Natural killer cell (primary cell): ENCODE measurements at places on chromosomes 6 and 20.

- no peak overlapping the region for H3K27ac ChIP-seq
- no peaks in the 10 kb centered on the region for H3K4me1 ChIP-seq
- no peaks in the 10 kb centered on the region for H3K36me3 ChIP-seq
- H3K4me3 ChIP-seq: no peak overlapping the region
Observed at GRCh38 chr6:92181347-92181746, 1238.0 kb downstream of the EPHA7 start.

- H3K27me3 ChIP-seq: no peaks in the 10 kb centered on the region
- H3K36me3 ChIP-seq: no peaks in the 10 kb centered on the region
- no peak overlapping the region for H3K4me3 ChIP-seq
- DNase-seq: no peak
- no peaks in the 10 kb centered on the region for H3K4me1 ChIP-seq
Observed at GRCh38 chr6:52324189-52324588, 37.8 kb upstream of the PAQR8 start.

- H3K36me3 ChIP-seq: peaks cover 2% of the 10 kb centered on the region
- no peaks in the 10 kb centered on the region for H3K4me1 ChIP-seq
- no peak overlapping the region for H3K27ac ChIP-seq
- DNase-seq: no peak
- no peaks in the 10 kb centered on the region for H3K27me3 ChIP-seq
Observed at GRCh38 chr6:131159578-131159977, 24.3 kb downstream of the AKAP7 start.

DNA sequence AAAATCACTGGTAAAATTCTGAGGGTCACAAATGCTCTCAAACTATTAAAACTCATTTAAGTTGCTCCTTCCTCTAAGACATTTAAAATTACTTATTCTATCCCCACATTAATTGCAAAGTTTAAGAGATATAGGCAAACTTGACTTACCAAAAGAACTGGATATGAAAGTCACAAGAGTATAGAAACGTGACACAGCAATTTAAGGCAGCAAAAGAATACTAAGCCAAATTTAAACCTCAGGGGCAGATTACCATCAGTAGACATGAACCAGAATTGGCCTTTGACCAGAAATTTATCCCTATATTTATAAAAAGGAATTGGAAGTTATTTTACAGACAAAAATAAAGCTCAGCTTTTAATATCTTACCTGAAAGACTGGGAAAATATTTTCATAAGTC is 56.0 kb downstream of the MAP3K7 start:
- no peaks in the 10 kb centered on the region for H3K27me3 ChIP-seq
- no peak overlapping the region for H3K27ac ChIP-seq
- peaks cover 3% of the 10 kb centered on the region for H3K4me1 ChIP-seq
- no peak overlapping the region for H3K4me3 ChIP-seq

DNA sequence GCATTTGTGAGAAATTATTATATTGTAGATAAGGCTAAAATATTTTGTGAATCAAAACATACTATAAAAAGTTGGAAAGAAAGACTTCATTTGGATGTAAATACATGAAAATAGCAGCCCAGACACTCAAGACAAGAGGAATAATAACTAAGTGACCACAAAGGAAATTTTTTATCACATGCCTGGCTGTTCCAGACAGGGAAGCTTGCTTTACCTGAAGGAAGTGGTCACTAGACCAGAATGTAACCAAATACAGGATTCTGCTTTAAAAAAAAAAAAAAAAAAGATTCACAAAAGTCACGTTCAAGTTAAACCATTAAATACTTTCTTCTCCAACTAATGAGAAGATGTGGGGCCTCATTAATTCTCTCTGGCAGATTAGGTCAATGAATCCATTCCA is 9.3 kb upstream of the HLA-DQB2 start:
- no peak for DNase-seq
- H3K36me3 ChIP-seq: no peaks in the 10 kb centered on the region
- no peak overlapping the region for H3K27ac ChIP-seq
- peaks cover 5% of the 10 kb centered on the region for H3K27me3 ChIP-seq
- H3K4me1 ChIP-seq: no peaks in the 10 kb centered on the region

- no peak overlapping the region for H3K4me3 ChIP-seq
- H3K36me3 ChIP-seq: no peaks in the 10 kb centered on the region
- no peak for DNase-seq
- H3K4me1 ChIP-seq: no peaks in the 10 kb centered on the region
- no peak overlapping the region for H3K27ac ChIP-seq
Observed at GRCh38 chr6:113732384-113732966, 124.7 kb upstream of the MARCKS start.

- DNase-seq: no peak
- H3K36me3 ChIP-seq: no peaks in the 10 kb centered on the region
- H3K4me1 ChIP-seq: no peaks in the 10 kb centered on the region
- H3K4me3 ChIP-seq: no peak overlapping the region
- no peaks in the 10 kb centered on the region for H3K27me3 ChIP-seq
Observed at GRCh38 chr6:82568290-82568993, 204.8 kb downstream of the TPBG start.

- H3K27ac ChIP-seq: no peak overlapping the region
- H3K27me3 ChIP-seq: no peaks in the 10 kb centered on the region
- no peaks in the 10 kb centered on the region for H3K4me1 ChIP-seq
- DNase-seq: no peak
- no peak overlapping the region for H3K4me3 ChIP-seq
Observed at GRCh38 chr20:39036011-39036410, 73.9 kb downstream of the DHX35 start.
